ENCODE measurements at places on chromosomes 11 and 22.
A peak's percentile ranks its signal among the peaks of the same experiment; 100 is the strongest.

DNA sequence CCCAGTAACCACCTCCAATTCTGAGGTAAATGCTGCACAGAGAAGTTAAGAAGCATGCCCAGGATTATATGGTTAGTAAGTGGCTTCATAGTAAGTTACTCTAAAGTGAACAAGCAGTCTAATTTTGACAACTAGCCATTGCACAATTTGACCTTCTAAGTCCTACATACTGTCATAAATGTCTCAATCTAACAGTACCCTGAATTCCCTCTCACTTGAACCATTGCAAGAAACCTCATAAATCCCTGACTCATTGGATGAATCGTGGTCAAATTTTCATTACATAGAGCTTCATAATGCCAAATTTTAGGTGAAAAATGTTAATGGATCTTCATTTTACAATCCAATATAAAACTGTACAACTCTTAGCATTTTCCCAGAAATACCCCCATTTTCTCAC, 217.3 kb upstream of the GRIA4 start:
- no peak for DNase-seq

- DNase-seq: peak; percentile 95
Observed at GRCh38 chr11:62560566-62561103, 13.1 kb downstream of the EEF1G start.

DNA sequence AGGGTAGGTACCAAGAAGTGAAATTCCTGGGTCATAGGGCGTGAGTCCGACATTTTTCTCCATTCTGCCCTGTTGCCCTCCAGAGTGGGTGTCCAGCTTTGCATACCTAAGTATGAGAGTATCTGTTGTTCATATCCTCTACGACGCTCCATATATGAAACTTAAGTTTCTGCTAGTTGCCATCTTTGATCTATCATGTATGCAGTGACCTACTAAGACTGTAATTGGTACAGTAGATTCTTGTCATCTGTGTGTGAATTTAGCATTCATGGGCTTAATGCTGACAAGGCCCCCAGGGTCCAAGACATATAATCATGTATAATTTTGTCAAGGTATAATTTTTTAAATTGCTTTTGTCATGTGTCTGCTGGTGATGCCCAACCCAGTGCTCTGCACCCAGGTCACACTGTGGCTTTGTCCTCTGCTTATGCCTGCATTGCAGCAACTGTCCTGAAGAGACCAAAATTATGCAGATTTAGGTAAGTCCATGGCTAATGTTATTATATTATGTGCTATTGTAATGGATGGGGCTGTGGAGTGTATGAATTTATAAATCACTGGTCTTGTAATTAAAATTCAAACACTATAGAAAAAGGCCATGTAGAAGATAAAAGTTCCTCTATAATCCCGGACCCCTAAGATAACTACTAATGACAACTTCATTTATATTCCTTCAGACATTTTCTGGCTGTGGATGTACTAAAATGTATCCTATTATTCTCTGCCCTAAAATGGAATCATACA, 12.2 kb downstream of the NEAT1 start:
- DNase-seq: no peak

DNA sequence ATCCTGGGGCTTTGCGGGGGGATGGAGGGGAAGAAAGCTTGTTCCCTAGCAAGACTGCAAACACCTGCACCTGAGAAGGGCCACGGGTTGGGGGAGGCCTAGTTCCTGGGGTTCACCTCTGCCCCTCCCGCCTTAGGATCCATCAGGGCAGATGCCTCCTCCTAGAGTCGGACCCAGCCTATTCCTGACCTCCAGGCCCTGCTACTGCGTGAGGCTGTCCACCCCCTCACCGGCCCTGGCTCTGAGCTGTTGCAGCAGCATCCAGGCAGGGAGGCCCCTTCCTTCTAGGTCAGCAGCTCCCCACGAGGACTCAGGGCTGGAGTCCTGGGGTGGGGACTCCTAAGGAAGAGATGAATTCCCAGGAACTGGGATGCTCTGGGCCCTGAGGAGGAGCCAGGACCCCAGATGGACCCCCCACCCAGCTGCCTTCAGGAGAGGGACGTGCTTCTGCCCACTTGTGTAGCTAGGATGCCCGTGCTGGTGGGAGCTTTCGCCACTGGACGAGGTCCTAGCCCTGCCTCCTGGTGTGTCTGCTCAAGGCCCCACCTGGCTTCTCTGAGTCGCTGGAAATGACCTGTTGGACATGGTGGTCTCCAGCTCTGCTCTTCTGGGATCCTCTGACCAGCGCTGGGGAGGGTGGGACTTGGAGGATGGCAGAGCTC, 10.3 kb downstream of the MRGPRF start:
- no peak for DNase-seq

GRCh38 chr11:70873736-70874412, 378.5 kb downstream of the SHANK2 start:
- DNase-seq: no peak

- no peak for DNase-seq
Observed at GRCh38 chr11:121892863-121893262, 223.2 kb downstream of the BLID start.

DNA sequence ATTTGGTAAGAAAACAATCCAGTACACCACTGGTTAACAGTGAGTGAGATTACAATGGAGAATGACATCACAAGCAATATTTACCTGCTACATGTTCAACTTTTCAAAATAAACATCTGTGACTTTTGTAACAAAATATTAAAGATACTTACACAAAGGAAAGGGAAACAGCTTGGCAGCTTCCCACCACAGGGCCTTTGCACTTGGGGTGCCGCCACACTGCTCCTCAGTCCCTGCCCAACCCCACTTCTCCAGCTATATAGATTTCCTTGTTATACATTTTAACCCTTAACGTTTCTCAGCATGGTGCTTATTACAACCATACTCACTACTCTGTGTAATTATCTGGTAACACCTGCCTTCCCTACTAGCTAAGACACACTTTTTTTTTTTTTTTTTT, 10.9 kb downstream of the KMT5B start:
- no peak for DNase-seq

- no peak for DNase-seq
Observed at GRCh38 chr22:45061332-45061731, 51.5 kb upstream of the PHF21B start.

DNA sequence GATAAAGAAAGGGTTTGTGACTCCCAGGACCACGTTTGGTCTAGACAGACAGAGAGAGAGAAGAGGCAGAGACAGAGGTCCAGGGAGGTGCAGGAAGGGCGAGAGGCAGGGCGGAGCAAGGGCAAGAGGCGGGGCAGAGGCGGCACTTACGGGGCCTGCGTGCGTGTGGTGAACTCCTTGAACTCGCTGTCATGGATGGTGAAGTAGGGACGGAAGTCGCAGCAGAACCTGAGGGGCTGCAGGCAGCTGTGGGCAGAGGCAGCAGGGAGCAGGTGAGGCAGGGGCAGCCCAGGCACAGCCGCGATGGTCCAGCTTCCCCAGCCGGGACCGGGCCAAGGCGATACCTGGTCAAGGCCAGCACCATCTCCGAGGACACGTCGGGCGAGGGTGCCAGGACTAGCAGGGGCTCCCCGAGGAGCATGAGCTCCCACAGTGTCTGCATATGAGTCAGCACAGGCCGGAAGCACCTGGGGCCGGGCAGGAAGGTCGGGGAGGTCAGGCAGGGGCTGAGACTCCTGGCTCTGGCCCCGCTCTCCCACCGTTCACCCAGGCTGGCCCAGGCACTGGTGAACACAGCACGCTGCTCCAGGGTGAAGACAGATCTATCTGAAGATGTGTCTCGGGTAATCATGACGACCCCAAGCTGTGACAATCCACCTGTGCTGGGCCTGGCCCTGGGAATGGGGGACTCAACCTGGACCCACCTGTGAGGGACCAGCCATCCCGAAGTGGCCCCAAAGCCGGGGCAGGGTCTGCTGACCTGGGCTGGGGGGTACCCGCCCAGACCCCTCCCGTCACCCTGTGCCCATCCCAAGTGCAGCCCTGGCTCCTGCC, 7.2 kb upstream of the PLXNB2 start:
- DNase-seq: no peak

DNA sequence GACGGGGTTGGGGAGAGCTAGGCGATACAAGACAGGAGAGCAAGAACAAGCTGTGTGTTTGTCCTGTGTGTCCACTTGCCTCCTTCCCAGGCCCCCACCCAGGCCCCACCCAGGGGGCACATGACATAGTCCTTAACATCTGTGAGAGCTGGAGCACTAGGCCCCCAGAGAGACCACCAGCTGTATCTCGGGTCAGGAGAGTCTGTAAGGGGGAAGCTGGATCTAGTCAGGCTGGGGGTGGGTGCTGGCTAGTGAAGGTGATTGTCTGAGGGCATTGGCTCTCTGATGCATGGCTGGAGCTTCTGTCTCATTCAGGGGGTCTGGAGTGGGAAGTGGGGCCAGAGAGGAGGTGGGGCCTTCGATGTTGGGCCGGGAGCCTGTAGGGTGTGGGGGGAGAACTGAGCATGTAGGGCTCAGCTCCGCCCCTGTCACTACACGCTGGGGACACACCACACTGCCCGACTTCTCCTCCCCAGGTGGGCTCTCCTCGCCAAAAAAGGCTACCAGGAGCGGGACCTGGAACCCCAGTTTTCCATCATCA, 571 bp downstream of the P2RX6 start:
- DNase-seq: no peak

GRCh38 chr11:50333861-50334260, 301.2 kb downstream of the OR4C45 start:
- no peak for DNase-seq

DNA sequence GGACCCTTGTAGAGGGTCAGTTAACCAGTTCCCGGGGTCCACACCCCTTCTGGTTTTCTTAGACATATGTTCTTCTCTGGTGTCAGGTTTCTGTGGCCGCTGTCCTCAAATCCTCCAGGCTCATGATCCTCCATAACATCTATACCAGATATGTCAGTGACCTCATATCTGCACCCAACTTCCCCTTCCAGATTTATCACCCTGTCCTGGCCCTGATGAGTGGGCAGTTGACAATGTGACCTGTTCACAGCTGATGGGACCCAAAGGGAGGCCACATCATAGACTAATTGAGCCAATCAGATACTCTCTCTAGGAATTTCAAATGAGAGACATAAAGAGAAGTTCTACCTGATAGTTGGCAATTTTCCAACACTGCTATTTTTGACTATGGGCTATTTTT, 5.1 kb downstream of the DKK3 start:
- no peak for DNase-seq

DNA sequence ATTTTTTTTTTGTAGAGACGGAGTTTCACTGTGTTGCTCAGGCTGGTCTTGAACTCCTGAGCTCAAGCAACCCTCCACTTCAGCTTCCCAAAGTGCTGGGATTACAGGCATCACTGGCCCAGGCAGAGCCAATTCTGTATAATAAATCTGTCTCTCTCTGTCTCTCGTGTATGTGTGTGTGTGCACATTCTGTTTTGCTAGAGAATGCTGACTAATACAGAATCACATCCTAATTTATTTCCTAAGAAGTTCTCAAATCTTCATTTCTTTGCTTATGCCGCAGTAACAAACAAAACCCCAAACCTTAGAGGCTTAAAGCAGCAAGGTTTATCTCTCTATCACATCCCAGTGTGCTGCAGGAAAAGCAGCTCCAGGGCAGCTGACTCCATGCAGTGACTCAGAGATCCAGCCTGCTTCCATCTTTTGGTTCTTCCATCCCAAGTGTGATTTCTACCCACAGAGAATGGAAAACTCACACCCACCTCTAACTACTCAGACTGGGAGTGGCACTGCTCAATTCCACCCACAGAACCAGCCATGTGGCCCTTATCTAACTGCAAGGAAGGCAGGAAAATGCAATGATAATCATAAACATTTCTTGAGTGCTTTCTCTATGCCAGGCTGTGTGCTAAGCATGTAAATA, 35.1 kb upstream of the LRRC10B start:
- DNase-seq: no peak

GRCh38 chr11:115963156-115963555, 458.9 kb upstream of the CADM1 start:
- no peak for DNase-seq

GRCh38 chr11:2980168-2980840, 11.8 kb downstream of the NAP1L4 start:
- DNase-seq: no peak

DNA sequence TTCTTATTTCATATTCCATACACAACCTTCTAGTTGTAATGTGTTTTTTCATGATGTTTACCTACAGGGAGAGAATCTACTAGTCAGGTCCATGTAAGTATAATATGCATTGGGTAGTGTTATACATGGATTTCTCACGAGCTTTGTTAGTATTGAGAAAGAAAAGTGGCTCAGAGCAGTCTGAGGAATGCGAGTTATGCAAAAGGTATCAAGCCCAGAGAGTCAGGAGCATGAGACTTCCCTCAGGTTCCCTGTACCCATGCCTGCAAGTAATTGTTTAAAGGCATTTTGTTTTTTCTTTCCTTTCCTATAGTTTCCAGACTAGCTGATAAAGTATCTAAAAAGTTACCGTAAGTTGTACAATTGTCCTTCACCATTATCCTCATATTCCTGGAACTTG, 66.1 kb downstream of the STK33 start:
- DNase-seq: no peak

DNA sequence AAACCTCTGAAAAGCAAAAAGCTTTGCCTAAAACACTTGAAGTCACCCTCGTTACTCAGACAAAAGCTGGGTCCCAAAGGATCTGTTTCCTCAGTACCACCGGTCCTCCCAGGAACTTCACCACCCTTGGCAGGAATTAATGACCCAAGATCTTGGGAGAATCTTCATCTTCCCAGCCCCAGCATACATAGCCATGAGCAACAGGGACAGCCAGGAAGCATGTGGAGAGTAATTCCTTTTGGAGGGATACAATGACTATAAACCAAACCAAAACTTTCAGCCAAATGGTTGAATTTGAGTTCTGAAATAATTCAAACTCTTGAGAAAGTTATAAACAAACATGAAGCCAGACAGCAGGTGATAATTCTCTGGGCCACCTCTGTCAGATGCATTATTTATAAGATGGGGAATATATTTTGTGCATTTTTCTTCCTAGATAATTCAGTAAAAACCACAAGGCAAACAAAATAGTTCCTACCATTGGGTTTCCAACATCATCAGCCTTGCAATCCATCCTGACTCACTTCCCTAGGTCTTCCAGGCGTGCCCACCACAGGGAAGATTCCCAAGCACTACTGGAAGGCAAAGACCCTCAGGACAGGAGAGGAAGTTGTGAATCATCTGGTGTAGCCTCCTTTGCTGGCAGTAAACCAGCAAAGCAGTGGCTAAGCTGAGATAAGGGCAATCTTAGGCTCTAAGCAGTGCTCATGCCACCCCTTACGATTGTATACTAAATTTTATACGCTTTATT, 71.7 kb upstream of the DRD2 start:
- DNase-seq: no peak

DNA sequence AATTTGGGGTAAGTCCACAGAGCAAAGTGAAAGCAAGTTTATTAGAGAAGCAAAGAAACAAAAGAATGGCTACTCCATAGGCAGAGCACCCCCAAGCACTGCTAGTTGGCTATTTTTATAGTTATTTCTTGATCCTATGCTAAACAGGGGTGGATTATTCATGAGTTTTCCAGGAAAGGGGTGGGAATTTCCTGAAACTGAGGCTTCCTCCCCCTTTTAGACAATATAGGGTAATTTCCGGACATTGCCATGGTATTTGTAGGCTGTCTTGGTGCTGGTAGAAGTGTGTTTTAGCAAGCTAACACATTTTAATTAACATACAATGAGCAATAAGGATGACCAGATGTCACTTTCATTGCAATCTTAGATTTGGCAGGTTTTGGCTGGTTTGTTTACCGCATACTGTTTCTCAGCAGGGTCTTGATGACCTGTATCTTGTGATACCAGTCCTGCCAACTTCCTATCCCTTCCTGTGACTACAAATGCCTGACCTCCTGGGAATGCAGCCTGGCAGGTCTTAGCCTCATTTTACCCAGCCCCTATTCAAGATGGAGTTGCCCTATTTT, 937 bp upstream of the C1QTNF6 start:
- peak; percentile 25 for DNase-seq

GRCh38 chr11:7170431-7170830, 81.3 kb upstream of the SYT9 start:
- DNase-seq: no peak
